RPMI8226 (cell line): ENCODE measurements at places on chromosomes 12 and 14.

GRCh38 chr14:74658535-74659131, 46.6 kb upstream of the LTBP2 start:
- DNase-seq = no peak

DNA sequence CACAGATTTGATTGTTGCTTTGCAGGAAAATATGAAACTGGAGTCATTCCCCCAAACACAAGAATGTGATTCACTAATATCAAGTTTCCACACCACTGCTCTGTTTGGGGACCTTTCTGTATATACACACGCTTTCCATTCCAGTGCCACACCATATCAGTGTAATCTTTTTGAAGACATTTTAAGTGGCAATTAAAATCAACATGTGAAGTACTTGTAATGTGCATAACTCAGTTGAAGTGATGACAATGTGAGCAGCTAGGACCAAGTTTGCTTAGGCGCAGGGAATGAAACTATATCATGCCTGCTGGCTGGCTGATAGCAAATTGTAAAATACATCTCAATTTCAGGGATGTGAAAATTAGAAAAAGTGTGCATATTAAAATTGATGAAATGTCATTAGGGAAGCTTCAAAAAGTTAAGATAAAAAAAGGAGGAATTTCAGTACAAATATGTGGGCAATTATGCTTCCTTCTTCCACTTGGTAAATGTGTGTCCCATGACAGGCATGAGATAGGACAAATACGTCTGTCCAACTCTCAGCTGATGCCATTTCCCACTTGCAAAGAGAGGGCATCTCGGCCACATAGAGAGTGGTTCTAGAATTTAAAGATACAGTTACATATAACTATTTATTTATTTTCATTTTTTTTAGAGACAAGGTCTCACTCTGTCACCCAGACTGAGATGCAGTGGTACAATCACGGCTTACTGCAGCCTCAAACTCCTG, 43.7 kb downstream of the HSPB8 start:
- no peak for DNase-seq

GRCh38 chr12:69641546-69641945, 30.8 kb upstream of the LRRC10 start:
- DNase-seq = no peak

- DNase-seq = no peak
Measured at GRCh38 chr14:88369496-88369895, 16.0 kb upstream of the SPATA7 start.

DNA sequence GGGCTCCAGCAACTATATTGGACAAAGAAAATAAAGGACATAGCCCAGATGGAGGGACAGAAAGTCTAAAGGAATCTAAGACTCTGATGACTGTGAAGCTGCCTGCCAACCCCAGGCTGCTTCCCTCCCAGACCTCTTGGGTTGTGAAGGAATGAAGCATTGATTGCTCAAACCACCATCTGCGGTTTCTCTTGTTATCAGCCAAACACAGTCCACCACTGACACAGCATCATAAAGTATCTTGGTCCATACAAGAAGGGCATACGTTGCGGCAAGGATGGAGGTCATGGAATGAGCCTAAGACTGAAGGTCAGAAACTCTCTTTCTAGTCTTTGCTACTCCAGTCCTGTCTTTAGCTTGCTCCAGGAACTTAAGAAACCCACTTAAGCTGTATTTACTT, 58.5 kb upstream of the PLXNC1 start:
- no peak for DNase-seq

DNA sequence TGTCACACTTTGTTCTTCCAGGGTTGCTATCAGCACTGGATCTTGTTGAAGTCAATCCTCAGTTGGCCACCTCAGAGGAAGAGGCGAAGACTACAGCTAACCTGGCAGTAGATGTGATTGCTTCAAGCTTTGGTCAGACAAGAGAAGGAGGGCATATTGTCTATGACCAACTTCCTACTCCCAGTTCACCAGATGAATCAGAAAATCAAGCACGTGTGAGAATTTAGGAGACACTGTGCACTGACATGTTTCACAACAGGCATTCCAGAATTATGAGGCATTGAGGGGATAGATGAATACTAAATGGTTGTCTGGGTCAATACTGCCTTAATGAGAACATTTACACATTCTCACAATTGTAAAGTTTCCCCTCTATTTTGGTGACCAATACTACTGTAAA, 23.7 kb downstream of the VTI1B start:
- DNase-seq = no peak

- no peak for DNase-seq
Measured at GRCh38 chr14:99248761-99249171, 23.2 kb downstream of the BCL11B start.

- DNase-seq = no peak
Measured at GRCh38 chr14:56715938-56716337, 94.3 kb downstream of the OTX2 start.

DNA sequence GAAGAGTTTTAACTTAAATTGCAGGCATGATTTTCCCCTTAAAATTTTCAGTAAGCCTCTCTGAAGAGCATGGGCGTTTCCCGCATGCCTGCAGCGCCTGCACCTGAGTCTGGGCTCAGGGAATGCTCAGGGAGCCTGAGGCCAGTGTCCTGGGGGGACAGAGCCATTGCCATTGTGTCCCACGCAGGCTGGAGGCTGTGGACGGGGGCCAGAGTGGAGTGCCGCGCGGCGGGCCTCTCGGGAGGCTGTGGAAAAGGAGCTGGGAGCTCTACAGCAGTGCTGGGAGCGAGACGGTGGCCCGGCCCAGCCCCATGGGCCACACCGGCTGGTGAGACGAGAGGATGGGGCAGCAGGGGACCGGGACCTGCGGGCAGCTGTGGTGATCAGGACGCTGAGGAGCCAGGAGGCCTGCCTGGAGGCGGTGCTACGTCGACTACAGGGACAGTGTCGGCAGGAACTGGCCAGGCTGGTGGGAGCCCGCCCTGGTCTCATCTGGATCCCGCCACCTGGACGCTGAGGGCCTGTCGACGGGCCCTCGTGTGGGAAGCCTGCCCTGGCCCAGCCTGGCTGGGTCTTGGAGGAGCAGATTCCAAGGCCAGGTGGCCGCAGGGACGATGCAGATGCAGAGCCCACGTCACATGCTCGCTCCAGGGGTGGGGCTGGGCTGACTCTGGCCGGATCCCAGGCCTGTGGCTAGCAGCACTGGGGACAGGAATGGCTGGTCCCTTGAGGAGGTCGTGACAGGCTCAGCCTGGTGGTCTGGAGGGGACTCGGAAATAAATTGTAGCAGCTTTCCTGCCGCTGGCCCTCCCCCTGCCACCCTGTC, 7.6 kb downstream of the TEDC1 start:
- no peak for DNase-seq

GRCh38 chr12:2974560-2974971, 15.4 kb downstream of the TEAD4 start:
- DNase-seq = no peak

- DNase-seq = no peak
Measured at GRCh38 chr12:3869865-3870264, 3.3 kb downstream of the PARP11 start.

DNA sequence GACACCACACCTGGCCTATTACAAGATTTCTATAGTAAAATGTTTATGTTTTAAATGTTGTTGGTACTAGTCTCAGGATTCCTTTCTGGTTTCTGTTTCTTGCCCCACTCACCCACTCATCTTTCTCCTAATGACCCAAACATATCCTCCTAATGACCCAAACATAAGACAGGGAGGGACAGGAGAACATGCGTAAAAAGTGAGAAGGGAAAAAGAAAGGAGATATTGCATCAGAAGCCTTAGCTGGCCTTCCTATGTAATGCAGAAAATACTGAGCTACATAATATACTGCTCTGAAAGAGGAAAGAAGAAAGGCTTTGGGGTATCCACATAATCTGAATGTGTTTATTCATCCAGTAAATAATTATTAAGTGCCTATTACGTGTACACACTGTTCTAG, 104.6 kb upstream of the GPHB5 start:
- no peak for DNase-seq

DNA sequence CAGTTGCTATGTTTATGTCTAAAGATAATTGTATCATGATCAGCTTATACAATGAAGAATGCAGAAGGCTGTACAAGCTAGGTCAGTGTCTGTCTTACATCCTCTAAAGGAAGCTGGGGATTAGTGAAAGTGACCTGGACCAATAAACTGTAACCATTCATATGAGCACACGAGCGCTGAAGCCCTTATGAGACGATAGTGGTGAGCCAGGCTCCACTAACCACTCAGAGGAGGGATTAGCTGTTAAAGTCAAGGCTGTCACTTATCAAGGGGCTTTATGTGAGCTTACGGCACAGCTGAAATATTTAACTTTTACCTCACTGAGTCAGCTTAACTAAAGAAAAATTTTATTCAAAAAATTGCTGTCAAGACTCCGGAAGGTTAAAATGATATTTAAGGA, 30.3 kb downstream of the NDUFA12 start:
- no peak for DNase-seq

DNA sequence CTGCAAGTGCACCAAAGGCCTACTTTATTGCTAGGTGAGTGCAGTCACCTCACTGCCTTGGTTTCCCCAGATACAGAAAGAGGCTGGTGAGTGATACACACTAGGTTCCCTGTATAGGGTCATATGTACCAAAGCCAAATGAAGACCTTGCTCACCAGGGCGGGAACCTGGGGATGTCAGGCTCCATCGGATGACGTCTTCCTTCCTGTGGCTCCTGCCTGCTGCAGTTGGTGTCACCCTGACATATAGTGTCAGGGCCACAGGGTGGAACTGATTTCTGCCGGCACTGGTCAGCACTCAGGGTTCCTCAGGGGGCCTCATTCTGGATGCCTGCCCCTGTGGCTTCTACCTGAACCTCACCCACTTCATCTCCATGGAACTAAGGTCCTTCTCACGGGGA, 43.1 kb downstream of the PLEKHG3 start:
- no peak for DNase-seq

DNA sequence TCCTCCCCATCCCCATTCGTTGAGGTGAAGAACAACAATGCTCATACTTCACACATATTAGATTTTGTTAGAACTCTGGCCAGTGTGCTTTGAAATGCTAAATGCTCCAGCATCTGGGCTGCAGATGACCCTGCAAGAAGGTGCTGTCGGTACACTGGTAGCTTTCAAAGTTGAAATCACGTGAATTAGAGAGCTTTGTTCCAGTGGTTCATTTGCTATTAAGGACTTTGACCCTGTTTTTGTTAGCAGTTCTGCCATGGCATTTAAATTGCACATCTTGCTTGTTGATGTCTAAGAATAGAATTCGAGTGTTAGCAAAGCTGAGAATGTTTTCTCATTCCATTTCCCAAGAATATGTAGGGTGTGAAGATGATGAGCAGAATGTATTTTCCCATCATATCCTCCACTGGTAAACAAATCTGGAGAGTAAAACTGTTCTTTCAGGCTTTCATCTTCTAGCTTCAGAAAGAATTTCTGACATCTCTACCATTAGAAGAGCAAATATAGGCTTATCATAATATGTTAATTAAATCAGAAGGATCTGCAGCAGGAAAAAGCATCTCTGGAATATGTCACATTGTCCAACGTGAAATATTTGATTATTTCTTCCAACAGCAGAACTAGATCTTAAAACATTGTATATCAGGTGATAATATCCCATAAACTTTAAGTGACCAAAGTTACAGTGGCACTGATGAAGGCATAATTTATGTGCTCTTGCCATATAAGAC, 98.8 kb upstream of the PDE3A start:
- DNase-seq = no peak

GRCh38 chr12:50842637-50843493, at the start of gene TMPRSS12:
TSS of gene TMPRSS12 (plus strand) at chr12:50842926. CDS start at chr12:50842965, 39 bp downstream.
- no peak for DNase-seq

DNA sequence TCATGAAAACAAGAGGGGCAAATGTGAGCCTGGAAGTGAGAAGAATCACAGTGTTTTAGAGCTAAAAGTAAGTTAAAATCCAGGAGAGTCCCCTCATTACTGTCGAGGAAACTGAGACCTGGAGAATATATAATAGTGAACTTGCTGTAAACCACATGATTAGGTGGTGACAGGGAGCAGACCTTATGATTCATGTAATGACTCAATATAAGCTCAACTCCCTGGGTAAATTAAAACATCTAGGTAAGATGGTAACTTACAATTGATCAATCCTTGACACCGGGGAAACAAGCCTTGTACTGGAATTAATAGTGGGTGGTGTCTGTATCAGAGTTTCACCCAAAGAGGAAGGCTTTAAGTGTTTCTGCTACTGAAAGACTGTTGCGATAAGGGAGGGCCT, 269.3 kb downstream of the SNAPC1 start:
- DNase-seq = no peak

DNA sequence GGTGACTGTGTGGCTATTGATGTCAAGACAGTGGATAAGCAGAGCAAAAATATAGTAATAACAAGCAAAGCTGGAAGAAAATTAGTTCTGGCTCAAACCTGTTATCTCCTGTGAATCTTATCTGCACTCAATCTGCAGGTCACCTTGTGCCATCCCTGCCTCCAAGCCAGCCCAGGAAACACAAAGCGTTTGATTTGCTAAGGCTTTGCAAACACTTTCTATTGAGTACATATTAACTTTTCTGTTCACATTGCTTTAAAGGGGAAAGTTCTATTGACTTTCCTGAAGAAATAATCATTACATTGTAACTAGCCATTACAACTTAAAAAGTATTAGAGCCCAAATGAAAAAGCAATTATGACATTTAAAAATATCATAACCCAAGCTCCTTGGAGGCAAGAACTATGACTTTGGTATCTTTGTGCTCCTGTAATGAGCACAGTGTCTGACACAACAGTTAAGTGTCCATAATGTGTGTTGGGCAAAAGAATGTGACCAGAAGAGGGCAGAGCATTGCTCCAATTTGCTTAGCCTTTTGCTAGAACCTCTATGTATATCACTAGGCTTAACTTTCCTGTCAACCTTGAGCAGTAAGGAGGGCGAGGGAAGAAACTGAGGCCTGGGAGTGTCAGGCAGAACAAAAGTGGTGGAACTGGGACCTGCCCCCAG, 24.7 kb downstream of the SERPINA3 start:
- DNase-seq = no peak

DNA sequence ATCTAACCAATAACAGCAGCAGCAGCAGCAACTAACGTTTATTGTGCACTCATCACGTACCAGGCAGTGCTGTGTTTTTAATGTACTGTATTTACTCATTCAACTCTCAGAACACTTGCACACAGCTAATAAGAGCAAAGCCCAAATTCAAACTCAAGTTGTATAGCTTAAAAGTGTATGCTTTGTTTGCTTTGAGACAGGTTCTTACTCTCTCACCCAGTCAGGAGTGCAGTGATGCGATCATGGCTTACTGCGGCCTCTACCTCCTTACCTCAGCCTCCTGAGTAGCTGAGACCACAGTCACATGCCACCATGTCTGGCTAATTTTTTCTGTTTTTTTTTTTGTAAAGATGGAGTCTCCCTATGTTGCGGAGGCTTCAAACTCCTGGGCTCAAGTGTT, 105.4 kb downstream of the PAPLN start:
- DNase-seq = no peak

- DNase-seq = no peak
Measured at GRCh38 chr12:118238888-118239287, 103.0 kb downstream of the PEBP1 start.

DNA sequence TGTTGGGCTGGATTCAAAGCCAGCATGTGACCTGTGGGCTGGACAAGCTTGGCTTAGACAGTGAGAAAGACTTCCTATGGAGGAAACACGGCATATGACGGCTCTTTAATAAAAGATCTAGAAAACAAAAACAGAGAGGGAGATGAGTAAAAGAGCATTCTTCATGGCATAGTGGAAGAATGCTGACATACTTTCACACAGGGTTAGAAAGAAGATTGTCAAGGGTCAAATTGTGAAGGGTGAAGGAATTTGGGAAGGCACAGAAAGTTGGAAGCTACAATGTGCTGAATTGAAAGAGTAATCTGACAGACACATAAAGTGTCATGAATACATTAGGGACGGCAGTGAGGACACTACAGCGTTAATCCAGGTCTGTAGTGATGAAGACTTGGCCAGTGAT, 63.4 kb downstream of the GALNT4 start:
- no peak for DNase-seq

- DNase-seq = peak; percentile 61
Measured at GRCh38 chr12:101839324-101840283, 8.8 kb upstream of the GNPTAB start.
